ENCODE measurements at places on chromosomes 3 and 15.

DNA sequence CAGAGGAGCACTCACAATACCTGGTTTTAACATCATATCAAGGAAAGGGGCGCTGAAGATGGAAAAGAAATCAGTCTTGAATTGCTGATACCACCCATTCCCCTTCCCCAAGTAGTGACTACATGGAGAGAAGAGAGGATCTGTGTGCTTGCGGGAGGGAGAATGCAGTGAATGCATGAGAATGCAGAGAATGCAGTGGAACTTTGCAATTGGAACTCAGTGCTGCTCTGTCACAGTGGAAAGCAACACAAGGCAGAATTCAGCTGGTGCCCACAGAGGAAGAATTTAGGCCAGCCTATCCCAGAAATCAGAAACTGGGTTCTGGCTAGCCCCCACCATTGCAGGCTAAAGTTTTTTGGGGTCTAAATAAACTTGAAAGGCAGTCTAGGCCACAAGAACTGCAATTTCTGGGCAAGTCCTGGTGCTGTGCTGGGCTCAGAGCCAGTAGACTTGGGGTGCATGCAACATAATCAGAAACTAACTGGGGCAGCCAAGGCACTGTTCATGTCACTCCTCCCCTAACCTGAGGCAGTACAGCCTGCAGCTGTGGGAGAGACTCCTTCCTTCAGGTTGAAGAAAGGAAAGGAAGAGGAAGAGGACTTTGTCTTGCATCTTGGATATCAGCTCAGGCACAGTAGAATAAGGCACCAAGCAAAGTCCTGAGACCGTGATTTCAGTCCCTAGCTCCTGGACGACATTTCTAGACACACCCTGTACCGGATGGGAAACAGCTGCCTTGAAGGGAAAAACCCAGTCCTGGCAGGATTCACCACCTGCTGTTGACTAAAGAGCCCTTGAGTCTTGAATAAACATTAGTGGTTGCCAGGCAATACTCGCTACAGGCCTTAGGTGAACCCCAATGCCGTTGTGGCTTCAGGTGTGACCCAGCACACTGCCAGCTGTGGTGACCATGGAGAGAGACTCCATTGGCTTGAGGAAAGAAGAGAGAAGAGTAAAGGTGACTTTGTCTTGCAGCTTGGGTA lies 329.3 kb downstream of the TBL1XR1 start:
- no peak for DNase-seq

GRCh38 chr15:74777769-74778598 lies 3.9 kb upstream of the CSK start:
- no peak for DNase-seq

DNA sequence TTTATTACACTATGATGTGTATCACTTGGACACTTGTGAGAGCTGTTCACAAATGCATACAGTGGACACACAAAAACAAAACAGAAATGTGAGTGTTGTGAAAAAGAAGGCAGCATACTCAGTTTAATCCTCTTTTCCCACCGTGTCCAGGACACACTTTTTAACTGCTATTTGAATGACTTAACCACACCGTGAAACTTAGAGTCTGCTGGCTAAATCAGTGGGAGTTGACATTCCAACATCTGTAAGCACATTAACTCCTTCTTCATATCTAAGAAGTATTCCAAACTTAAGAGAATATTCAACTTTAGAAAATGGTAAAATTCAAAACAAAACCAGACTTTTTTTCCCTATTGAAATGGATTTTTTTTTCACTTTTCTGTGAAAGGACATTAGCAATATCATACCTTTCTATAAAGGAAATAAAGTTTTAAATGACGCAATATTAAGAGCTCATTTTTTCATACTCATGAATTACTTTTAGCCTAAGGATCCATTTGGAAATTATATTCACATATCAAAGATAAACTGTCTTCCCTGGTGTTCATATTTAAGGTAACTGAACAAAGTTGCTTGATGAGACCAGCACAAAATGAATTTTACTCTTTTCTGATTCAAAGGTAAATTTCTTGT lies 316.6 kb downstream of the RBMS3 start:
- no peak for DNase-seq

- no peak for DNase-seq
Observed at GRCh38 chr3:37386627-37387230, 212.3 kb upstream of the LRRFIP2 start.

DNA sequence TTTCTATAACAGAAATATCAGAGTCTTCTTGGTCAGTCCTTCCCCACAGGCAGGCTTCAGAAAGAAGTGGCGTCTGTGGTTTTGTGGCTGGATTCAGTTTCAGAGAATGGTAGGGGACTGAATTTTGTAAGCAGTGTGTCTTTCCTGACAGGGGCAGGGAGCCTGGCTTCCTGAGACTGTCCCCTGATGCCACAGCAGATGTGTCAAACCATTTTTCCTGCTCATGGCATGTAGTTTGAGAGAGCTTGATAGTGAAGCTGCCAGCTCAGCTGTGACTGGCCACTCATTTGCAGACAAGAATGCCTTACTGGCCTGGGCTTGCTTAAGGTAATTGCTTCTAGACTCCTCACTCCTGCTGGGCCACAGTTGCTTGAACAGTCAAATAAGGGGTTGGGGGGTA lies 26.4 kb downstream of the LARS2 start:
- DNase-seq: no peak

DNA sequence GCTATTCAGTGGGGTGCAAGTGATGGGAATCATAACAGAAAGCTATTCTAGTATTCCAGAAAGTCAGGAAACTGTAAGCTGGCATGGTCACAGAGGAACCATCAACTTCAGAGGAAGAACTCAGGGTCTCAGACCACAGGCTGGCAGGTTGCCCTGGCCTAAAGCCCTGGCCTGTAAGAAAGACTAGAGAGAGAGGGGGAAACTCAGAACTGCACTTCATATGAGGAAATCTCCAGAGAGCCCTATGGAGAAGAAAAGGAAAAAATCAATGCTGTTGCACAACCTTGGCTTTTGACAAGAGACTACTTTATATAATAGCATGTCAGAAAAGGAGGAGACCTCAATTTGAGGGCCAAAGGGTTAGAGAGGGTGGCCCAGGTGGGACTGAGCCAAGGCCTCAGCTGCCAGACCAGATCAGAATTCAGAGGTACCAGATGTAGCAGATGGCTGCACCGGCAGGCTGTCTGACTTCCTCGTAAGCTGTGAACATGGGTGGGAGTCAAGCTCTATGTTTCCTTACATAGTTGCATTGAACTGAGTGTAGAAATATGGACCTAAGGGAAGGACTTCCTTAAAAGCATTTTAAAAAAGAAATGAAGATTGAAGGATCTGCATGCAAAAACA lies 333.8 kb downstream of the PDCD6IP start:
- no peak for DNase-seq

DNA sequence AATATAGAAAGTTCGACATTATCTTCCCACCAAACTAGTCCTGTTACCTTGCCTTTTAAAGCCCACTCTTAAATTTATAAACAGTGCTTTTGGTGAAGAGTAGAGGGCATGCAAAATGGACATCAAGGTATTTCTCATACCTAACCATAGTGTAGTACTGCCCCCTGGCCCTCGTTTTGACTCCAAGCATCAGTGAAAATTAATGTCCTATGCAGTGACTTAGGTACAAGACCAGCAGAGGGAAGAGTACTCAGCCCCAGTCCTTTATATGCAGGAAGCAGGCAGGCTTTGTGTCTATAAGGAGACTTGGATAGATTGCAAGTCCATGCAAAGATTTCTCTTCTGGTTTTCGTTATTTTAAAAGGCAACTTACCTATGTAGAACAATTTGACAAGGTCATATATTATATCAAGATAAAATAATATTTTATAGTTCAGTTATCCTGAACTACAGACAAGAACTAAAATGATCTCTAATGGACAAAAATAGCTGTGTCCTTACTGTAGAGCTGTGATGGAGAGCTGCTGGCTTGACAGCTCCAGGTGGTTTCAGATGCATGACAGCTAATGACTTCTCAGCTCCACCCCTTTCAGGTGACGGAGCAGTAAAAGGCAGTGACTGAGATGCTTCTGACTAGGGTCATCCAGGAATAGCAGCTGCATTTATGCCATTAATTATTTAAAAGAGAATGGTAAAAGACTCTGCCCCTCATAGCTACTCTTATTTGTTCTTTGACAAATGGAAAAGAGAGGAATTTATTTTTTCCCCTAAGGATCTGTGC lies 646.1 kb downstream of the SQOR start:
- peak; percentile 2 for DNase-seq

DNA sequence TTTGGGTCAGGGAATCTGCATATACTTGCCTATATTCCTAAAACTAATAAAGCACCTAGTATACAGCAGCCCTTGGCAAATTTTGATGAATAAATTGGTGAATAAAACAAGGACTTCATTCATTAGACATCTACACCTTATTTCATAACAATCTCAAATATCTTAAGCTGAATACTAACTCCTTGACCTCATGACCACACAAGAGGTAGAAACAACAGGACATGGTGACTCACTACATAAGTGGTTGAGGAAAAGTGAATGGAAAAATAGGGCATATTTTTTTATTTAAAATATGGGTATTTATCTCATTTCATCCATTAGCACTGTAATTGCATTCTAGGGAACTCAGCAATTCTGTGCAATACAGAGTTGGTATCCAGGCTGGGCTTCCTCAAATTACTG lies 7.8 kb upstream of the STAC start:
- peak; percentile 63 for DNase-seq

DNA sequence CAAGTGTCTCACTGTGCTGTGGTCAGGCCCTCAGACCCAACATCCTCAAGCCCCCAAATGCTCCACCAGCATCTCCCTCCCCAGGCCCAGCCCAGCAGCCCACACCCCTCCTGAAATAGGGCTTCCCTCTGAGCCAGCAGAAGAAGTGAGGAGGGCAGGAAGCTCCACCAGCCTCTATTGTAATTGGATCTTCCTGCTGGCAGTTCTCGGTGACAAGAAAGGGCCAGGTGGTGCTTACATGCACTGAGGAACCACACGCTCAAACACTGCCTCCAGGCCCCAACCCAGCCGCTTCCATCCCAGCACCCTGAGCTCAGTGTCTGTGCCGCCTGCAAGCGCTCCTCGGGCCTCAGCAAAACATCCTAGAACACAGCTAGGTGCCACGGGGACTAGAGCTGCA lies 96.7 kb downstream of the ATP10A start:
- DNase-seq: no peak

DNA sequence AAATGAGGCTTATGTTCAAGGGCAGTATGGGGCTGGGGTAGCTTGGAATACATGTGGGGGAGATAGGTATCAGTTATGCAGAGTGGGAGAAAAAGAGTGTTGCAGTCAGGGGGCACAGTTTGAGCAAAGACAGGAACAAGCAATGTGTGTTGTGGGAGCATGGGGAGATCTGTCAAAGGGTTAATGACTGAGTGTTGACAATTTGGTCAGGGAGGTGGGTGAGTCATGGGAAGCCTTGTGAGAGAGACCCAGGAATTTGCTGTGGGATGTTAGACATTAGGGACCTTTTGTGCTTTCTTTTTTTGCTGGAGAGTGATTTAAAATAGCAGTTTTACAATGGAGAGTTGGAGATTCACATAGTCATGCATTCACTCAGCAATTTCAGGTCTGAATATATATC lies 221.6 kb upstream of the NR2E3 start:
- no peak for DNase-seq

- no peak for DNase-seq
Observed at GRCh38 chr15:53133255-53133850, 343.2 kb upstream of the ONECUT1 start.

DNA sequence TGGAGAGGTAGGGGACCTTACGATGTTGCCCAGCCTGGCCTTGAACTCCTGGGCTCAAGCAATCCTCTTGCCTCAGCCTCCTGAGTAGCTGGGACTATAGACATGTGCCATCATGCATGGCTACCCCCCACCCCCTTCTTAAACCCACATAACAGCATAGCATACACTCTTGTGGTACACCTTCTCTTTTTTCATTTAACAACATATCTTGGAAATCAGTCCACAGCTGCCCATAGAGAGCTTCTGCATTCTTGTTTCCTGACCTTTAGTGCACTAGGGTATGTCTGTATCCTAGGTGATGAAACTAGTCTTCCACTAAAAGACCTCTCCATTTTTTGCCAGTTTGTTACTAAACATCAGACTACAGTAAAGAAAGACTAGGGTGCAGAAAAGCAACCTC lies 33.0 kb downstream of the SLC28A1 start:
- DNase-seq: no peak

GRCh38 chr3:185558395-185558794 lies 6.0 kb upstream of the LIPH start:
- DNase-seq: no peak

GRCh38 chr15:78291698-78292097 lies 7.7 kb downstream of the SKIC8 start:
- no peak for DNase-seq

DNA sequence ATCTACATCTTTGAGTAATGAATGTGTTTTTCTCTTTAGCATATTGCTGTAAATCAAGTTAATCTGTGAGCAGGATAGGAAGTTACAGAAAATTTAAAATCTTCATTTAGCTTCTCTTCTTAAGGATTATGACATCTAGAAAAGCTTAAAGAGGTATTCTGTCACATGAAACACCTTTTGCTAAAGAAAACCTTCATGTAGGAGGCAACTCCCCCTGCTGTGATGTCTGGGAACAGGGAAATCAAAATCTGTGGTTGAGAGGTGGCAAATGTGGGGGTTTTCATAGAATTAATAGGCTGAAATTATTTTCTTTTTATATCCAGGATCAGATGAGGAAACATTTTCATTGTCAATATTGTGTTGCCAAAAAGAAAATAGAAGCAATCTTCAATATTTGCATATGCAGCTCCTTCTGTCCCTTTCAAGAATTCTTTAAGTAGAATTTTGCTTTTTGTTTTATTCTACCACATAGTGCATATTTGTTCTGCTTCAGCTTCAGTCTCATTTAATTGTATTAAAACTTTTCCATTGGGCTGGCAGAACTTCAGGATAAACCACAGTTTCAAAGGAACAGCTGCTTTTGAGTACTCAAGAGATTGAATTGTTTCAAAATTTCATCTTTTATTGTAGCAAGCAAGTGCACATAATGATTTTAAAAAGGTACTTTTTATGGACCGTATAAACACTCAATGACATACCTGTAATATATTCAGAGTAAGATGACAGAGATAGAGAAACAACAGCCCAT lies 128.4 kb downstream of the RAP2B start:
- DNase-seq: peak; percentile 19

GRCh38 chr3:160450846-160451245 lies 1.3 kb upstream of the TRIM59 start:
- DNase-seq: no peak

DNA sequence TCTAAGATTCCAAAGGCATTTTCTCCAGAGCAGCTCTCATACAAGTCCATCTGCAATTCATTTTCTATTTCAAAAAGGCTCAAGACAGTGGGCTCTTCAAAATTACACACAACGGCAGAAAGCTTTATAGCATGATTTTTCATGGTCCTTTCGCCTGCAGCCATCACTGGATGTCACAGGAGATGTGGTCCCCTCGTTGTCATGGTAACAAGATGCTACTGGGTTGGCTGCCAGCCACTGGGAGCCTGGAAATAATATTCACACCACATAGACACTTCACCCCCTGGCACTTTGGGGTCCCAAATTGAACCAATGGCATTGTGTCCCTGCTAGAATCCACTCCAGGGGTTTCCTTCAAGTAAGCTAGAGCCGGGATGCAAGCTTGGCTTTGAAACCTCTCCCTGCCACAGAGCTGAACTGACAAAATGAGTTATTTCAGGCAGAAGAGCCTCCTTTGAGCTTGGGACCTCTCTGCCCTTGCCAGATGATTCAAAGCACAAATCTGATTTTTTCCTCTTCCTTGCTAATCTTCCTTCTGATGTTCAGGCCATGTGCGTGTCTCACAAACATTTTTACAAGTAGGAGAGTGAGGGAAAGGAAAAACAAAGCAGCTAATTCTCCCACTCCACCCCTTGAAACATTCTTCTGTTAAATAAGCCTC lies 512.6 kb upstream of the ADAMTS9 start:
- no peak for DNase-seq
